ENCODE measurements at places on chromosomes 5 and 9. TPM values are rescaled to one million over a fixed set of nuclear protein-coding genes. Genes with fewer than 3 reads are reported as not detected.

DNA sequence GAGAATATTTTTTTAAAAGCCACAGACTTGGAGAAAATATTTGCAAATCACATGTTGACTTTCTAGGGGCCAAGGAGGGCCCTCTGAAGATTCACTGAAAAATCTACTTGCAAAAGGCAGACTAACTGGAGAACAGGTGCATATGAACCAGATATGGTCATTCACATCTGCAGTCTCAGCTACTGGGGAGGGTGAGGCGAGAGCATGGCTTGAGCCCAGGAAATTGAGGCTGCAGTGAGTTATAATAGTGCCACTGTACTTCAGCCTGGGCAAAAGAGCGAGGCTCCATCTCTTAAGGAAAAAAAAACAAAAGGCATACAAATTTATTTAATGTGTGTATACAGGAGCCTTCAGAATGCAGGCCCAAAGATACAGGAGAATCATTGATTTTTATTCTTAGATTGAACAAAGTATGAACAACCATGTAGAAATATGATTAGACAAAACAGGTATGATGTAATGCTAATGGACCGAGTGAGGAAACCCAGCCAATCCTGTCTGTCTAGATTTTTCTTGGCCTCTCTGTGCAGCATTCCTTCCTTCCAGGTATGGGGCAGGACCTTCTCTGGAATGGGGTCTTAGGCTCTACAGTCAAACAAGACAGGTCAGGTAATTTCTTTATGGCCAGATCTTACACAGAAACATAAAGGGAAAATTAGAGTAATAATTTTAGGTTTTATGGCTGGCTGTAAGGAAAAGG, 15.3 kb upstream of the SLC27A6 start:
- no peak for DNase-seq

GRCh38 chr5:123549256-123549904, 37.4 kb downstream of the CSNK1G3 start:
- no peak for DNase-seq

DNA sequence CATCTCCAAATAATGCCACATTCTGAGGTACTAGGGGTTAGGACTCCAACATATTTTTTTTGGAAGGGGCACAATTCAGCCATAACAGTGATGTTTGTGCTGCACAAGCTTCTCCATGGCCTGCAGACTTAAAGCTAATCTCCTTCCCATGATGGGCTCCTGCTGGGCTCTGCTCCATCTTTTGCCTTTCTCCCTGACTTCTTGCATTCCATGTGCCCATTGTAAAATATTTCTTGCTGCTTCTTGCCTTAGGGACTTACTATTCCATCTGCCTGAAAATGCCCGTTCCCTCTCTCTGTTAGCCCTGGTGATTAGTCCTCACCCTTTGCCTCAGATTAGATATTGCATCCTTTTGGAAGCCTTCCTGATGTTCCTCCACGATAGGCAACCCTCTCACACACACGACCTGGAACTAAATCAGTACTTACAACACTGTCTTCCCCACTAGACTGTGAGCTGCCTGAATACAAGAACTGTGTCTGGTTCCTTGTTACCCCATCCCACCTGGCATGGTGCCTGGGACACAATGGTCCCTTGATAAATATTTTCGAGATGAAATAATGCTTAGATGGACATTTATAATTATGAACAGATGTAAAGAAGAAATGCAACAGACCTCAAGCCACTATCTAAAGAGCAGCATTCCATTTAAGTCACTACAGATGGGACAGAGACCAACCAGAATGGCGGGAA, 33.5 kb downstream of the OR1J1 start:
- DNase-seq = no peak

The INPP5E gene
- total RNA-seq = 11.5 TPM

GRCh38 chr9:16139774-16140173, 586.9 kb downstream of the CCDC171 start:
- DNase-seq = no peak

DNA sequence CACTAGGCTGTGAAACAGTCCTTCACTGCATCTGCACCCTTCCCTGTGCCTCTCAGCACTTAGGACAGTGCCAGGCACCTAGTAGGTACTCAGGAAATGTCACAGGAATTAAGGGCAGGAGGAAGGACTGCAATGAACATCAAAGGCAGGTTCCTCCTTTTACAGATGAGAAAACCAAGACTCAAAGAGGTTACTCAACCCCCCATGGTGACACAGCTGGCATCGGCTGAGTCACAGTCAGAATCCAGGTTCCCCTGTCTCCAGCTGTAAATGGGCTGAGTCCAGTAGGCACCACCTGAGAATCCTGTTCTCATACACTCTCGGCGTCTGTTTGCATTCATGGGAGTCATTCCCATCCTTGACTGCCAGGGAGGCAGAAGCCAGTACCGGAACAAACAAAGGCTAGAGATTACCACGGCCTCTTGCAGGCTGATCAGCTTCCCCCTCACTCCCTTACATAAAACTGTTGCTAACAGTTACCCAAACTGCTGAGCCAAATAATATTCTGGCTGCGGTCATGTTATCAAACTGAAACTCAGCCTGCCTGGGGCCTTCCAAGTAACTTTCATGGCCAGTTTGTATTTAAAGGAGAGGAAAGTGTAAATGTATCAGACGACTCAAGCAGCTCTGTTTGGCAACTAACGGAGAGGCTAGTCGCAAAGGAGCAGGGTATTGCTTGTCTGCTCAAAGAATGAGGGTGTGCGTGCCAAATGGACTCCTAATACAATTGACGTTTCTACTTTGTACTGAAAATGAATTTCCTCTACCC, 201.7 kb downstream of the PAPPA start:
- no peak for DNase-seq

The NSUN2 gene
- total RNA-seq = 41.2 TPM

DNA sequence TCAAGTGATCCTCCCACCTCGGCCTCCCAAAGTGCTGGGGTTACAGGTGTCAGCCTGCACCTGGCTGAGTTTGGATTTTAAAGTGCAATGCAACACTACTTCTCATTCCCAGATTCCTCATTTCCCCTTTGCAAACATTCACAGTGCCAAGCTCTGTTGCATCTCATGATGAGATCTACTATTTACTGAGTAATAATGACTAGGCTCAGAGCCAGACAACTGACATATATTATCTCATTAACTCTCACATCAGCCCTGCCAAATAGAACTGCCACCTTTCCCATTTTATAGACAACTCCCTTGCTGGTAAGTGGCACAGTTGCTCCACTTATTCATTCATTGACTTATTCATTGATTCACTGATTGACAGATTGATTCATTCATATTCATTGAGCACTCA, 7.0 kb downstream of the PDE6A start:
- no peak for DNase-seq

The ADGRD2 gene
- total RNA-seq = not detected

DNA sequence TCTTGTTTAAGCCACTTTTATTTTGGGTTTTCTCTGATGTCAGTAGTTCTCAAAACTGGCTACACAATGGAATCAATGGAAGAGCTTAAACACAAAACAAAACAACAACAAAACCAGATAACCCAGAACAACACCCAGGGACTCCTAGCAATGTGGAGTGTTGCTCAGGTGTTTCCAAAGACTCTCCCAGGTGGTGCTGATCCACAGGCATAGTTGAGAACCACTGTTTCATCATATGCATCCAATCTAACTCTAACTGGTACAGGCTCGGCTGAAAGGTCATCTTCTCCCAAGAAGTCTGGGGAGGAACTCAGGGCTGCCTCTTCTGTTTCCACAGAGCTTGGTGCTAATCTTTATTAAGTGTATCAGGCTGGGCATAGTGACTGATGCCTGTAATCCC, 5.4 kb upstream of the ALDH1B1 start:
- no peak for DNase-seq

GRCh38 chr9:90983394-90983793, 181.8 kb downstream of the SYK start:
- DNase-seq = no peak

The TNC gene
- total RNA-seq = 73.6 TPM

GRCh38 chr9:130893341-130894101, 3.1 kb downstream of the QRFP start:
- DNase-seq = no peak

The NKD2 gene
- 3.0 TPM for total RNA-seq

GRCh38 chr9:112186695-112187094, 11.6 kb upstream of the SUSD1 start:
- no peak for DNase-seq

- DNase-seq = no peak
Measured at GRCh38 chr5:179343021-179343718, 2.1 kb downstream of the ADAMTS2 start.

GRCh38 chr5:83036991-83037575, 40.1 kb downstream of the TMEM167A start:
- DNase-seq = no peak

DNA sequence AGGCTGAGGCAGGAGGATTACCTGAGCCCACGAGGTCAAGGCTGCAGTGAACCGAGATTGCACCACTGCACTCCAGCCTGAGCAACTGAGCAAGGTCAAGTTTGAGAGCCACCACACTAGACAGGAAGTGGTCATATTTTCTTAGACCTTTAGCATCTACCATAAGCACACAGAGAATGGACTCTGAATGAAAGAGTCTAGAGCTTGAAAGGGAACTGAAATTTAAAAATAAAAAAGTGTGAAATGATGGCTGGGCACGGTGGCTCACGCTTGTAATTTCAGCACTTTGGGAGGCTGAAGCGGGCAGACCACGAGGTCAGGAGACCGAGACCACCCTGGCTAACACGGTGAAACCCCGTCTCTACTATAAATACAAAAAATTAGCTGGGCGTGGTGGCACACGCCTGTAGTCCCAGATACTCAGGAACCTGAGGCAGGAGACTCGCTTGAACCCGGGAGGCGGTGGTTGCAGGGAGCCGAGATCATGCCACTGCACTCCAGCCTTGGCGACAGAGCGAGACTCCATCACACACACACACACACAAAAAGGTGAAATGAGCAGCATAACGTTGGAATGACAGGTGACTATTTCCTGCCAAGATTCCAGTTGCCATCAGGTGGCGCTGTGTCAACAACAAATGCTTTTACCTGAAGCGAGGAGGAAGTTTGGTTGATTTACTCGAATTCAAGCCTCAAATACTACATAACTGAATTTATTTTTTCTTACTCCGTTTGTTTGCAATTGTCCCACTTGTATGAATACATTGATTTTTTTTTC, 21.3 kb upstream of the AK3 start:
- peak; percentile 23 for DNase-seq

The PIP5K1B gene
- total RNA-seq = 2.7 TPM

- no peak for DNase-seq
Measured at GRCh38 chr5:132901036-132901435, 27.6 kb downstream of the LEAP2 start.

GRCh38 chr5:137336161-137336560, 163.0 kb downstream of the SPOCK1 start:
- DNase-seq = no peak

DNA sequence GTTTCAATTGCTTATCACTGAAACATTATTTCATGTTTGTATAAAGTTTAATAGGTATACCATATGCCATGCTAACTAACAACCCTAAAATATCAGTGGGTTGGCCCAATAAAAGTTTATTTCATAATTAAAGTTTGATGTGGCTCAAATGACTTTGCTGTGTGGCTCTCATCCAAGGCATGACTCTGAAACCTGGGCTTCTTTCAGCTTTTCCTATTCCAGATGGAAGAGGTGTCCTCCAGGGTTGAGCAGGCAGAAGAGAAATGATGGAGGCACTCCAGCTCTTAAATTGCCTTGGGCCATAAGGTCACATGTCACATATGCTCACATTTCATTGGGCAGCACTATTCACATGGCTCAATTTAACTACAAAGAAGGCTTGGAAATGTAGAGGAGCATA, 101.9 kb downstream of the MACIR start:
- DNase-seq = no peak

The CCL27 gene
- total RNA-seq = 0.31 TPM

The SIT1 gene
- total RNA-seq = not detected

GRCh38 chr5:88883836-88884607, 1.0 kb upstream of the MEF2C start:
- peak; percentile 43 for DNase-seq

GRCh38 chr5:80076131-80077050, 41.2 kb downstream of the THBS4 start:
- DNase-seq = no peak

The PCDHB1 gene
- 0.31 TPM for total RNA-seq

DNA sequence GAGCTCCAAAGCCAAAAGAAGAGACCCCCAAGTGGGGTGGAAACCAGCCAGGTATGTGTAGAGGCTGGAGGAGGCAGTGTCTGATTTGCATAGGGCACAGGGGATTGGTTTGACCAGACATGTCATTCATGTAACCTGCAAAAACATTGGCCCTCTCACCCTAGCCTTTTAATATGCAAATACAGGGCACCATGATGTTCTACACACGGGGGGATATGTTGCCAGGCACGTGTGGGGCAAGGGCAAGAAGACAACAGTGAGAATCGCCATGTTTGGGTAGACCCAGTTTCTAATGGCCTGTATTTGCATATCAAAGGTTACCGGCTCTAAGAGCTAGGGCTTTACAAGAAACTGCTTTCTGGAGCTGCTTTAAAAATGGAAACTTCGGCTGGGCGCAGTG, 208.9 kb downstream of the GOLPH3 start:
- DNase-seq = no peak

The PCDHGB4 gene
- total RNA-seq = 12.9 TPM

The DNAI1 gene
- 0.78 TPM for total RNA-seq

The HK3 gene
- 0.31 TPM for total RNA-seq

The PCDHGB5 gene
- 18.1 TPM for total RNA-seq

DNA sequence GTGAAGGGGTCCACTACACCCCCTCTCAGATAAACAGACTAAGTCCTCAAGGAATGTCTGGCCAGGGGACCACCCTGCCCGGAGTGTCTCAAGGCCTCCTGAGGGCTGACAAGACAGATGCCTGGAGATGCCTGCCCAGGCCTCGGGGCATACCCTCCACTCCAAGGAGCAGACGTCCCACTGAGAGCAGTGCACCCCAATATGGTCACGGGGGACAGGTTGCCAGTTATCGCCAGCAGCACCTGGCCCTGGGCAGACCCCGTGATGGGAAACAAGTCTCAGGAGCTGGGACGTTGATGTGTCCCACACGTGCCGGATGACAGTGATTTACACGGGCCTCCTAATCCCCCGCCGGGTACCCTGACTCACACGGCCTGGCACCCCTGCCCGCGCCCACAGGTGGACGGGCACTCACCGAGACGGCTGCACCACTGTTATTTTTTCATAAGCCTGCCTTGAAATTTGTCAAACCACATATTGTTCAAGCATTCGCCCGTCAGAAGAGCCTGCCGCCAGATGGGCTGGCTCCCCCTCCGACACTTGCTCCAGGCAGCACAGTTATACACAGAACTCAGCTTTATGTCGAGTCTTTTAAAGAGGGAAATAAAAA, 43.9 kb downstream of the BARX1 start:
- no peak for DNase-seq

The PRRT1B gene
- total RNA-seq = not detected

The PCDHB11 gene
- total RNA-seq = 10.5 TPM

DNA sequence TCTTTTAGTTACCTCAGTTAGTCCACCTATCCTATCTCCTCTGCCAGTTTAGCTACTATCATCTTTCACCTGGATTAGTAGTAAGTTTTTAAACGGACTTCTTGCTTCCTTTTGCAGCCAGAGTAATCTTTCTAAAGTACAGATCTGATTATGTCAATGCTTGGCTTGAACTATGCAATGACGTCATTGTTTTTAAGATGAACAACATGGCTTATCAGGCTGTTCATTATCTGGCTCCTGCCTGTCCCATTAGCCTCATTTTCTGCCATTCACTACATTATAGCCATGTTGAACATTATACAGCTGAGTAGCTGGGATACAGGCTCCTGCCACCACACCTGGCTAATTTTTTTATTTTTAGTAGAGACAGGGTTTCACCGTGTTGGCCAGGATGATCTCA, 98.7 kb downstream of the RANBP17 start:
- DNase-seq = no peak

GRCh38 chr5:106522296-106522695, 1148.4 kb downstream of the EFNA5 start:
- DNase-seq = no peak

GRCh38 chr9:131918481-131918880, 161.2 kb downstream of the MED27 start:
- DNase-seq = no peak
